ENCODE measurements at places on chromosomes 6 and 20. TPM values are rescaled to one million over a fixed set of nuclear protein-coding genes. Genes with fewer than 3 reads are reported as not detected.

The MDFI gene
- total RNA-seq, result 1.3 TPM

The IP6K3 gene
- total RNA-seq, result 47.5 TPM

The SIRPB1 gene
- total RNA-seq, result 0.82 TPM

The SMLR1 gene
- not detected for total RNA-seq

The ZDHHC14 gene
- 10.0 TPM for total RNA-seq

The TMEM217 gene
- total RNA-seq, result not detected

The ZNF165 gene
- total RNA-seq, result 0.62 TPM

The ELOVL2 gene
- 1.3 TPM for total RNA-seq

The HLA-DMA gene
- total RNA-seq, result 20.0 TPM

The GHRH gene
- not detected for total RNA-seq

The CGA gene
- total RNA-seq, result 0.59 TPM

The EEF1A2 gene
- total RNA-seq, result 1,346 TPM

The MOG gene
- 5.4 TPM for total RNA-seq

The TNFRSF6B gene
- 0.64 TPM for total RNA-seq

The CD93 gene
- total RNA-seq, result 41.0 TPM

The KCNK15 gene
- 0.25 TPM for total RNA-seq

The MLIP gene
- 436 TPM for total RNA-seq

The LIN28B gene
- not detected for total RNA-seq

The TMEM170B gene
- total RNA-seq, result 5.4 TPM

The AIF1 gene
- total RNA-seq, result 15.5 TPM

The AGER gene
- 3.0 TPM for total RNA-seq

The COL21A1 gene
- total RNA-seq, result 23.2 TPM

The ZC2HC1B gene
- total RNA-seq, result not detected

The CTCFL gene
- total RNA-seq, result not detected

The ID4 gene
- 3.0 TPM for total RNA-seq

The RGS17 gene
- 0.05 TPM for total RNA-seq

The IPCEF1 gene
- 1.7 TPM for total RNA-seq

The GLP1R gene
- total RNA-seq, result 11.6 TPM

The E2F3 gene
- total RNA-seq, result 5.6 TPM

The SLC17A3 gene
- not detected for total RNA-seq

The NRN1 gene
- total RNA-seq, result 13.7 TPM

The TRERF1 gene
- 1.8 TPM for total RNA-seq

The PPP1R3D gene
- total RNA-seq, result 13.7 TPM

The BPIFB4 gene
- total RNA-seq, result not detected

The BPIFA1 gene
- not detected for total RNA-seq

The ITPR3 gene
- 6.1 TPM for total RNA-seq
